ENCODE measurements at places on chromosomes 3 and 15.
A peak's percentile ranks its signal among the peaks of the same experiment; 100 is the strongest.

- peak; percentile 15 for DNase-seq
Observed at GRCh38 chr15:60390231-60390630, 7.6 kb downstream of the ANXA2 start.

- no peak for DNase-seq
Observed at GRCh38 chr3:150307311-150308036, 100.6 kb upstream of the TSC22D2 start.

DNA sequence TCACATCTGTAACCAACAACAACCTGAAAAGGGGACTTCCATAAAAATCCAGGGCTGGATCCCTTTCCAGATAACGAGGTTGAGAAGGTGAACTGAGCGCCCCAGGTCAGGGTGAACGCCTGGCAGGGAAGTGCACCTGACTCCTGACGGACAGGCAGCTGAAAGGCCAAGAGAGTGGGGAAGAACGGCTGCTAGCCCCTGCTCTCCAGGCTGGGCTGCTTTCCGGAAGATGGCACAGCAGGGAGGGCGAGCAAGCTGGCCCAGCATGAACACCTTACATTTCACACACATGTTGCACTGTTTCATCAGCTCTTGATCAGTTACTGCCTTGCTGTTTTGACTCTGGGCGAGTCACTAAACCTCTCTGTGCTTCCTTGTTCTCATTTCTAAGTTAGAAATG is 127.2 kb upstream of the IQSEC1 start:
- DNase-seq = no peak

- DNase-seq = no peak
Observed at GRCh38 chr3:46440531-46441294, 24.0 kb downstream of the LTF start.

DNA sequence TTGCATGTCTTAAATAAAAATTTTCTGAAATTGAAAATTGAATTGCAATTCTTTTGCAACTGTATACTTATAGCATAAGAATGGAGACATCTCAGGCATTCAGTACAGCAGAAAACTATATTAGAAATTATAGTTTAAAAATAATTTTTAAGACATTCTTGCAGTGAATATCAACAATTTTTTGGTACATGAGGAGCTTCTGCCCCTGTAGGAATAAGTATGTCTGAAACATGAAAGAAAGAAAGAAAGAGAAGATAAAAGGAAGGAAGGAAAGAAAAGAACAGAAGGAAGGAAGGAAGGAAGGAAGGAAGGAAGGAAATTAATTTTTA is 165.0 kb downstream of the GMNC start:
- no peak for DNase-seq

- DNase-seq = no peak
Observed at GRCh38 chr15:57253500-57253899, 122.8 kb upstream of the CGNL1 start.

DNA sequence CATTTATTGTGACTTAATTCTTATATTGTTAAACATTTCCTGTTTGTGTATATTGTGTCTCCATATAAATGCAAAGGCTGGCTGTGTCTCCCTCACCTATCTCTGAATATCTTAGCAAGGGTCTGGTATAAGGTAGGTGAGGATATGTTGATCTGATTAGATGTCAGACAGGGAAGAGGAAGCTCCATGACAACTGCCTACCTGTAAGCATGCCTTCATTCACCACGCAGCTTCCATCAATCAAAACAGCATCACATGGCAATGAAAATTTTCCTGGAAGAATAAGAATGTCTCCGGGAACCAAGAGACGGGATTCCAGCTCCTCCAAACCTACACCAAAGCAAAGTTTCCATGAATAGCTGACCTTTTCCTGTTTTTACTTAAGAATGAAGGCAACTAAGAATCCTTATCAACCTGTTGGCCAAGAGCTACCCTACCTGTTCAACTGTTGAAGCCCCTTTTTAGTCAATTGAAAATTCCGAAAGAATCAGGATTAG is 34.8 kb downstream of the ATP13A5 start:
- no peak for DNase-seq

GRCh38 chr3:43783987-43784639 is 93.4 kb downstream of the ABHD5 start:
- DNase-seq = no peak

GRCh38 chr3:70392227-70392626 is 79.8 kb upstream of the MDFIC2 start:
- no peak for DNase-seq

GRCh38 chr3:66610562-66610909 is 109.7 kb upstream of the LRIG1 start:
- DNase-seq = no peak

Data from MCF 10A (cell line).